ENCODE measurements at places on chromosomes 2 and 18. TPM values are rescaled to one million over a fixed set of nuclear protein-coding genes. Genes with fewer than 3 reads are reported as not detected.

CIB4 gene
- total RNA-seq = not detected

B3GNT7 gene
- total RNA-seq = 0.26 TPM

DNA sequence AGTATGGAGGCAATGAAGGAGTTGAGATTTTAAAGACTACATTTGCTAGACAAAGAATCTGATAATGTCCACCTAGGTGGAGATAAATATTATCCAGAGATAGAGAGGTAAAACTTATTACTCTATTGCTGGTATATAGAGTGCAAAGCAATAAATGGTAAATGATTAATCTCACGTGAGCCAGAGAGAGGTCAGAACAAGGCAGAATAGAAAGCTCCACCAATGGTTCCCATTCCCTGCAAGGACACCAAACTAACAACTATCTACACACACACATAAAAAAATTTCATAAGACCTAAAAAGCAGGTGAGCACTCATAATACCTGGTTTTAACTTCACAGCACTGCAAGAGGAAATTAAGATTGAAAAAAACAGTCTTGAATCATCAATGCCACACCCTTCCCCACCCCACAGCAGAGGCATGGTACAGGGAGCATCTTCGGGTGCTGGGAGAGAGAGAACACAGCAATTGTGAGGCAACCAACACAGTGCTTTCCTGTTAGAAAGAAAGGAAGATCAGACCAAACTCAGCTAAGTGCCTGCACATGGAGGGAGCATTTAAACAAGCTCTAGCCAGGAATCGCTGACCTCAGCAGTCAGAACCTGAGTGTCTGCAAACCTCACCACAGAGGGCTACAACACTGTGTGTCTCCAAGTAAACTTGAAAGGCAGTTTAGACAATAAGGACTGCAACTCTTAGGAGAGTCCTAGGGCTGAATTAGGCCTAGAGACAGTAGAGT, 1432.6 kb upstream of the TMEFF2 start:
- no peak overlapping the region for H3K4me3 ChIP-seq
- H3K4me1 ChIP-seq = no peaks in the 10 kb centered on the region
- no peak overlapping the region for H3K27ac ChIP-seq
- DNase-seq = no peak

GRCh38 chr18:59659508-59660170, 37.6 kb downstream of the CCBE1 start:
- no peaks in the 10 kb centered on the region for H3K4me1 ChIP-seq
- no peak overlapping the region for H3K27ac ChIP-seq
- H3K27me3 ChIP-seq = peaks cover 3% of the 10 kb centered on the region
- no peak overlapping the region for H3K4me3 ChIP-seq
- no peaks in the 10 kb centered on the region for H3K36me3 ChIP-seq

GRCh38 chr2:140643761-140644187, 1487.0 kb downstream of the LRP1B start:
- no peaks in the 10 kb centered on the region for H3K27me3 ChIP-seq
- DNase-seq = no peak
- no peaks in the 10 kb centered on the region for H3K36me3 ChIP-seq
- H3K4me3 ChIP-seq = no peak overlapping the region

STRADB gene
- total RNA-seq = 26.8 TPM

DNA sequence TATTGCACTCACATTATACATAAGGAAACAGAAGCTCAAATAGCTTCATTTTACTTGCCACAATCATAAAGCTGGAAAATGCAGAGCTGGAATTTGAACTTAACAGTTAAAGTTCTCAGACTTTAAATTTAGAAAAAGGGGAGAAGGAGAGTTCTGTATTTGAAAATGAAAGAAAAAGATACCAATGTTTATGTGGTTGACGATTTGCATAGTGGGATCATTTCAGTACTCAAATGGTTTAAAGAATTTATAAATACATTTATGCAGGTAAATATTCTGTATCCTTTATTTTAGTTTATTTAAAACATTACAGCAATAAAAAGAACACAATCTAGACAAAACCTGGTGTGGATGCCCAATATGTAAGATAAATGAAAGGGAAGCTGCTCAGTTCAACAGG, 25.5 kb upstream of the STAT4 start:
- no peak overlapping the region for H3K27ac ChIP-seq
- H3K4me1 ChIP-seq = peaks cover 47% of the 10 kb centered on the region
- no peaks in the 10 kb centered on the region for H3K27me3 ChIP-seq
- no peak for DNase-seq
- no peaks in the 10 kb centered on the region for H3K36me3 ChIP-seq

REG3A gene
- total RNA-seq = not detected

GRCh38 chr2:221747289-221747972, 175.3 kb upstream of the EPHA4 start:
- no peak for DNase-seq
- H3K27ac ChIP-seq = no peak overlapping the region
- H3K4me1 ChIP-seq = no peaks in the 10 kb centered on the region
- H3K4me3 ChIP-seq = no peak overlapping the region
- H3K36me3 ChIP-seq = no peaks in the 10 kb centered on the region
- no peaks in the 10 kb centered on the region for H3K27me3 ChIP-seq

- H3K4me3 ChIP-seq = no peak overlapping the region
- peaks cover 9% of the 10 kb centered on the region for H3K36me3 ChIP-seq
- DNase-seq = no peak
- H3K27me3 ChIP-seq = peaks cover 11% of the 10 kb centered on the region
- no peak overlapping the region for H3K27ac ChIP-seq
These were observed 47.5 kb downstream of the EPAS1 start for GRCh38 chr2:46344706-46345105.

MALT1 gene
- total RNA-seq = 52.7 TPM

DNA sequence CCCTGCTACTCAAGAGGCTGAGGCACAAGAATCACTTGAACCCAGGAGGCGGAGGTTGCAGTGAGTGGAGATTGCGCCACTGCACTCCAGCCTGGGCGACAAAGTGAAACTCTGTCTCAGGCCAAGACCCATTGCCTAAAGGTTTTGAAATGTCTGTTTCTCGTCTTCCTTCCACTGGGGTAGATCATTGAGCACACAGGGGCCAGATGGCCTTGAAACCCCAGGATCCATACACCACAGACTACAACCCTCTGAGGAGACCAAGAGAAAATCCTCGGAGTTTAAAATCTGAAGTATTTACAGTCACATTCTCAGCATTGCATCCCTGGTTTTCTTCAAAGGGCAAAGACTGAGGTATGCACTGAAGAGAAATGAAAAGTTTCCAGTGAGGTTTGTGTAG, 7.1 kb upstream of the EPAS1 start:
- no peak for DNase-seq
- no peaks in the 10 kb centered on the region for H3K36me3 ChIP-seq
- no peak overlapping the region for H3K27ac ChIP-seq
- H3K4me1 ChIP-seq = peaks cover 11% of the 10 kb centered on the region

DNA sequence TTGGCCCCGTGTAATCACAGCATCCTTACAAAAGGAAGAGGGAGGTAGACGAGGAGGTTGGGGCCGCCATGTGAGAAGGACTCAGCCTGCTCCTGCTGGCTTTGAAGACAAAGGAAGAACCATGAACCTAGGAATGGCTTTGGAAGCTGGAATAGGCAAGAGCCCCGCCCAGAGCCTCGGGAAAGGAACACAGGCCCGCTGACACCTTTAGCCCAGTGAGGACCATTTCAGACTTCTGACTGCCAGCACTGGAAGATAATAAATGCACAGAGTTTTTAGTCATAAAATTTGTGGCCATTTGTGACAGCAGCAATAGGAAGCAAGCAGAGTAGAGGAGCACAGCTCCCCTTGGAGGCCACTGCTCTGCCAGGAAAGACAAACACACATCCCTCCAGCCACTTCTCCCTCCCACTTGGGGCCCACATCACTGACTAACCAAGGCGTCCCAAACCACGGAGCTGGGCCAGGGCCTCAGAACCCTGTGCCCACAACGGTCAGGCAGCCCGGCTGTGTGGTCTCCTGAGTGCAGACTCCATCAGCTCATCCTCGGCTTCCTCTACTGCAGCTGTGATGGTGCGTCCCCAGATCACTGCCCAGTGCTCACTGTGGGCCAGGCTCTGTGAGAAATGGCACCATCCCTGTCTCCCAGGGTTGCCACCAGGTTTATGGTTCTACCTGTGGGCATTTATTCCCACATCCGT, 39.7 kb downstream of the TFCP2L1 start:
- DNase-seq = no peak
- H3K4me1 ChIP-seq = no peaks in the 10 kb centered on the region
- H3K27ac ChIP-seq = no peak overlapping the region
- no peaks in the 10 kb centered on the region for H3K36me3 ChIP-seq

DNA sequence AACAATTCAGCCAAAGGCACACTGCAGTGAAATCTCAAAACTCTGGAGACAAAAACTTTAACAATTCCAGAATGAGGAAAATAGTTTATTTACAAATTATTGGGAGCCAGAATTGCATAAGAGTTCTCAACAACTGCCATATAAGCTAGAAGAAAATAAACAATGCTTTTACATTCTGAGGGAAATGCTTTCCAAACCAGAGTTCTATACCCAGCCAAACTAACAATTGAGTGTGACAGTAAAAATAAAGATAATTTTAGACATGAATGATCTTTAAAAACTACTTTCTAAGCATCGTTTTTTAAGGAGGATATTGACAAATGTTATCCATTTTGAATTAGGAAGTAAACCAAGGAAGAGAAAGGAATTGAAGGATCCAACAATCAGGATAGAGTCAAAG, 271.4 kb downstream of the DYSF start:
- no peak overlapping the region for H3K4me3 ChIP-seq
- no peaks in the 10 kb centered on the region for H3K36me3 ChIP-seq
- DNase-seq = no peak
- no peaks in the 10 kb centered on the region for H3K4me1 ChIP-seq

TUBB8B gene
- not detected for total RNA-seq

- no peak overlapping the region for H3K27ac ChIP-seq
- H3K4me3 ChIP-seq = no peak overlapping the region
- no peaks in the 10 kb centered on the region for H3K27me3 ChIP-seq
- no peaks in the 10 kb centered on the region for H3K4me1 ChIP-seq
- H3K36me3 ChIP-seq = peaks cover 3% of the 10 kb centered on the region
- DNase-seq = no peak
These were observed 103.2 kb upstream of the OTX1 start for GRCh38 chr2:62947403-62947802.

DNA sequence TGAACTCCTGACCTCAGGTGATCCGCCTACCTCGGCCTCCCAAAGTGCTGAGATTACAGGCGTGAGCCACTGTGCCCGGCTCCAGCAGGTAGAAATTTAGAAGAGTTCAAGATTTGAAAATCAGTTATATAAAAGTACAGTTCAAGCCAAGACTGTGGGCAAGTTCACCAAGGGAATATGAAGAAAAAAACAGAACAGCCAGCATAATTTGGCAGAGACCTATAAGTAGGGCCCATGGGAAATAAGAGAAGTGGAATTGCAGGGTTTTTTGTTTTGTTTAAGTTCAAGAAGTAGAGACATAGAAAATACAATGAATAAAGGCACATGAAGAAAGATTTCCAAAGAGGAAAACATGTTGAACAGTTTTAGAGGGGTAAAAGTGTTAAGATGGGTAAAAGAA, 57.9 kb downstream of the BAZ2B start:
- H3K27me3 ChIP-seq = no peaks in the 10 kb centered on the region
- no peaks in the 10 kb centered on the region for H3K4me1 ChIP-seq
- no peak for DNase-seq
- no peak overlapping the region for H3K27ac ChIP-seq
- no peak overlapping the region for H3K4me3 ChIP-seq

GRCh38 chr2:46277431-46278190, 19.6 kb upstream of the EPAS1 start:
- H3K4me3 ChIP-seq = no peak overlapping the region
- H3K4me1 ChIP-seq = peaks cover 28% of the 10 kb centered on the region
- no peaks in the 10 kb centered on the region for H3K36me3 ChIP-seq
- DNase-seq = no peak
- no peak overlapping the region for H3K27ac ChIP-seq

DNA sequence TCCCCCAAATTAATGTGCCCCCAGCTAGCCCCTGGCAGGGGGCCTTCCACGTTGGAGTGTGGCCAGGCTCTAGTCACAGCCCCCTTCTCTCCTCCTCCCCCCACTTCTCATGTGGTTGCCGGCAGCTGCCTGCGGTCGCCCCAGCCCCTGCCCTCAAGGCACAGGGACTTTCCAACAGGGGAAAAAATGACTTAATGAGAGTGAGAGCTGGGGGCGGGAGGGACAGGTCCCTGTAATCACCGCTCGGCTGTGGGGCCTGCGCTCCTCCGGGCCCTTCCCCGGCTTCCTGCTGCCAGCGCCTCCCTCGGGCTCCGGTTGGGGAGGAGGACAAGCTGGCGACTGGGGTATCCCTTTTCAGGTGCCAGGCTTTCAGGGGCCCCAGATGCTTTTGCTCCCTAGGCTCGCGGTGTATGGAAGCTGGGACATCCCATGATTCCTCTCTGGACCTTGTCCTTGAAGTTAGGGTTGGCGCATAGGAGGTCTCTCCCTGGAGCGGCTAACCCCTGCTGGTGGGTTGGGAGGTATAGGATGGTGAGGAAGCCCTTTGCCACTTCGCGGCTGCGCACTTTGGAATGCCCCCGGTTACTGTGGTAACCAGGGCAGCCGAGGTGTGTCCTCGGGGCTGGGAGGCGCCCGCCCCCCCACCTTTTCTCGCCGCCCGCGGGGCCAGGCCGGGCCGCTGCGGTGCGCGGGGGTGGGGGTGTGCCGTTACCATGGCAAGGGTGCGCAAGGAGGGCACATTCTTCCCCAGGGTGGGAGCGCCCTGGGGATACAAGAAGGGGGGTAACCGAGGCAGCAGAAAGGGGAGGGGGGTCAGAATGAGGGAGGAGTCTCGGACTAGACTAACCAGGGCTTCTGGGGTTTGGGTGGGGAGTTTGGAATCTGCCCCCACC, 16.1 kb downstream of the WNT10A start:
- H3K27ac ChIP-seq = no peak overlapping the region
- peak overlapping the region; percentile 30 for H3K4me3 ChIP-seq
- H3K36me3 ChIP-seq = no peaks in the 10 kb centered on the region
- H3K27me3 ChIP-seq = peaks cover 52% of the 10 kb centered on the region
- peak; percentile 82 for DNase-seq

GRCh38 chr18:56112013-56112749, 524.2 kb upstream of the TCF4 start:
- no peaks in the 10 kb centered on the region for H3K36me3 ChIP-seq
- peaks cover 7% of the 10 kb centered on the region for H3K4me1 ChIP-seq
- no peak overlapping the region for H3K27ac ChIP-seq
- H3K27me3 ChIP-seq = no peaks in the 10 kb centered on the region
- H3K4me3 ChIP-seq = no peak overlapping the region

- H3K27me3 ChIP-seq = no peaks in the 10 kb centered on the region
- no peak overlapping the region for H3K27ac ChIP-seq
- no peaks in the 10 kb centered on the region for H3K36me3 ChIP-seq
- DNase-seq = no peak
- no peak overlapping the region for H3K4me3 ChIP-seq
- no peaks in the 10 kb centered on the region for H3K4me1 ChIP-seq
These were observed 934.1 kb upstream of the KLHL29 start for GRCh38 chr2:22450831-22451230.

GRCh38 chr18:48544661-48545415, 6.0 kb downstream of the CTIF start:
- DNase-seq = no peak
- H3K27ac ChIP-seq = no peak overlapping the region
- peaks cover 16% of the 10 kb centered on the region for H3K4me1 ChIP-seq
- peaks cover 42% of the 10 kb centered on the region for H3K27me3 ChIP-seq

GALNT3 gene
- 5.8 TPM for total RNA-seq

GRCh38 chr2:134910763-134911399, 7.7 kb upstream of the CCNT2 start:
- no peak for DNase-seq
- H3K4me3 ChIP-seq = no peak overlapping the region
- no peak overlapping the region for H3K27ac ChIP-seq

- H3K4me1 ChIP-seq = no peaks in the 10 kb centered on the region
- H3K27me3 ChIP-seq = peaks cover 2% of the 10 kb centered on the region
- H3K4me3 ChIP-seq = no peak overlapping the region
- H3K27ac ChIP-seq = no peak overlapping the region
These were observed 81.0 kb downstream of the VAPA start for GRCh38 chr18:9994701-9995235.

All from activated CD8-positive, alpha-beta T cell treated with anti-CD3 and anti-CD28 coated beads, Interleukin-2, amount 10 ng/mL, durations not matched to agents 7 days and 5 days (primary cell).